Left kidney (tissue), 8 donors: ENCODE measurements at places on chromosomes 7 and 10.

DNA sequence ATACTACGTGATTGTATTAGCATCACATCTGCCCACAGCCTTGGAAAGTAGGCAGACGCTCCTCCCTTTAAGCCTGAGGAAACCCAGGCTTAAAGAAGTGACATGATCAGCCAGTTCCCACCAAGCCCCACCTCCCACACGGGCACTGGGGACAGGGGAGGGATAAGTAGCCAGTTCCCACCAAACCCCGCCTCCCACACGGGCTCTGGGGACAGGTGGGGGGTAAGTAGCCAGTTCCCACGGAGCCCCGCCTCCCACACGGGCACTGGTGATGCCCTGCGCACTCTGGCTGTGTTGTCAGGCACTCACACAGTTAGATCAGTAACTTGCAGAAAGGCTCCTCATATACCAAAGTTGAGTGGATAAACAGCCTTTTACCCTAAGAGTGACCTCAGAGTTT is 606.8 kb downstream of the PTPRN2 start:
- DNase-seq, result no peak

DNA sequence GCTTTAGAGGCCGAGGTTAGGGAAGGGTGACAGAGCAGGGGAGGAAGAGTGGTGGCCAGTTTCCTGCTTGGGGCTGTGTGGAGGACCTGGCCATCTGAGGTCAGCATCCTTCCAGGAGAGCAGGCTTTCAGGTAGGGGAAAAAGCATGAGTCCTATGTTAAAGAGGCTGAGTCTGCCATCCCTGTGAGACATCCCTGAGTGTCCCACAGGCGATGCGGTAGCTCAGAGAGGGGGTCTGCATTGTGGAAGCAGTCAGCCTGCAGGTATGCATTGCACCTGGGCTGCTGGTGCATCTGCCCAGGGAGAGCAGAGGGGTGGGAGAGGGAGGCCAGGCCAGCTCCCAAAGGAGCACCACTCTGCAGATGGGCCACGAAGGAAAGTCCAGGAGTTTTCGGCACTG is 282.1 kb upstream of the ZNF32 start:
- DNase-seq, result no peak

GRCh38 chr7:25002786-25003185 is 22.8 kb upstream of the OSBPL3 start:
- DNase-seq, result no peak

DNA sequence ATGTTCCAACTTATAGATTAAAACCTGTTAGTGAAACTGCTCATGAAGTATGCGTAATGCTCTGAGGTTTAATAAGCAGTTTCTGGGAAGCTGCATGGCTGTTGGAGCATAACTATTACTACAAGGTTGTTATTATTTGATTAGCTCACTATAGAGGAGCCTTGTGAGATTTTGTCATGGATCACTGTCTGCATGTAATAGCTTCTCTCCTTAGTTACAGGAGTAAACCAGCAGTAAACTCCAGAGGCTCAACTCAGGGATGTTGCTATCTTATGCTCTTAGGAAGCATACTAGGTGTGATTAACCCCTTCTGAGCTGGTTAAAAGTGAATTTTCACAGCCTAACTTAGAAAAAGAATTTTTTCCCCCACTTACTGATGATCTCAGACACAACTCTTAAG is 63.6 kb upstream of the IFRD1 start:
- DNase-seq, result peak; percentile 41

DNA sequence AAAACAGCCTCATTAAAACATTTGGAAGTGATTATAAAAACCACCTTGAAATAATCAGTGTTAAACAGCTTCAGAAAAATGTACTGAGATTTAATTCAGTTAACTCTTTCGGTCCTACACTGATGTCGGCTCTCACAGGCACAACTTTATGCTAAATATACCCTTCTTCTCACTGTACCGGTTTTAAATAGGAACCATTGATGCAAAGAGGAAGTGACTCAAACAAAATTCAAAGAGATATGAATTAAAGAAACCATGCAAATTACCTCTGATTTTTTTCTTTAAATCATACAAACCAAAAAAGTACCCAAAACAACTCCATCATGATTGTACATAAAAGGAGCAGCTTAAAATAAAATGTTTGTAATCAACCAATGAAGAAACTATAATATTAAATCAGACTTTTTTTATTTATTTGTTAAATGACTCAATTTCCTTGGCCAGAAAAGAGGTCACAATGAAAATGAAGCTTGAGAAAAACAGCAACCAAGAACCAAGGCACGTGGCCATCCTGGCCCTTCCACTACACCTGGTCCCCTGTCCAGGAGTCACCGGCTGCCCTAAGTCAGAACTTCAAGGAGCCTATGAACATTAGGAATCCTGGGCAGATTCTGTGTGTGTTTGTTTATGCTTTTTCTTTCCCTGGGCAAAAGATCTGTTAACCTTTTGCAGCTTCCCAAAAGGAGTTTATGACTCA is 73.0 kb upstream of the CABCOCO1 start:
- no peak for DNase-seq

DNA sequence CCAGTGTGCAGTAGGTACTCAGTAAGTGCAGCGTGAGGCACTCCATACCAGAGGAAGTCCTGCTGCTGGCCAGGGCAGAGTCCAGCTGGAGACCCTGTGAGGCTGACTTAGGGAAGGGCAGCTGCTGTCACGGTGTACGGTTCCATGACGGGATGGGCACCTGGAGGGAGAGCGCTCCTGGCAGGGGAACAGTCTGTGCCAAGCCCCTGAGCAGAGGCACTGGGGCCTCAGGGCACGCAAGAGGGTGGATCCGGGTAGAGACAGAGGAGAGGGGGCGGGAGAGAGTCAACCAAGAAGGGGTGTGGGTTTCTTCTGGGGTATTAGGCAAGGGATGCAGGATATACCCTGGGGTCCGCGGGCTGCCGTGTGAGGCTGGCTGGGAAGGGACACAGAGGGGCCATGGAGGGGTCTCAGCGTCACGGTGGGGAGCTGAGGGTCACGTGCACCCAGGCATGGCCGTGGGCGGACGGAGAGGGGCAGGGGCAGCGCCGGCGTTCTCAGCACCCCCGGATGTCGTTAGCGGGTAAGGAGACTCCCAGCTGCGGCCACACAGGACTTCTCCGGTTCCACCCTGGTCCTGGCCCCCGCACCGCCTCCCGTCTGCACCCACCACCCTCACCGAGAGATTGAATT is 70.5 kb downstream of the MICALL2 start:
- DNase-seq, result no peak

- no peak for DNase-seq
These were observed 713 bp downstream of the IMMP2L start for GRCh38 chr7:111561654-111561903.

DNA sequence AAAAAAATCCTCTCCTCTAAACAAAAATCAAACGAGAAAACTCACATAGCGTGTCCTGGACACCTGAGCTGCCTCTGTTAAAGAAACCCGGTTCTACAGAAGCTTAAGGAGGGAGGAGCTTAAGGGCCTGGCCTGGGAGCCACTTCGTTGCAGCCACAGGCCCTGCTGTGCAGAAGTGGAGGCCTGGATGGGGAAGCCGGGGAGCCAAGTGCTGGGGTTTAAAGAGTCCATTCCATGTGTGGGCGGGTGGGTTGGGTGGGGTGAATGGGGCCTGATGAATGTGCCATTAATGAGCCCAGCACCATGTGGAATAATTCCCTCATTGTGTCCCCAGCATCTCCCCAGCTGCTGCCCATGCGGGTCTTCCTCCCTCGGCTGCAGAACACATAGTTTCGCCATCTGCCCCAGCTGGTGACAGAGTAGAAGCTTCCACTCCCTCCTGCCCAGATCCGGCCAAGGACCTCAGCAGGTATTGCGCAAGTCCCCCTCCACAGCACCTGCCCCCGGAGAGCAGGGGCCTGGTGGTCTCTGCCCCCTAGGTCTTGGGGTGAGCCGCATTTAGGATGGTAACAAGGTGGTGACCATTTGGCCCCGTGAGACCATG is 127.8 kb upstream of the BTBD16 start:
- no peak for DNase-seq

- no peak for DNase-seq
These were observed 3.4 kb upstream of the PPP2R2D start for GRCh38 chr10:131897297-131897899.

DNA sequence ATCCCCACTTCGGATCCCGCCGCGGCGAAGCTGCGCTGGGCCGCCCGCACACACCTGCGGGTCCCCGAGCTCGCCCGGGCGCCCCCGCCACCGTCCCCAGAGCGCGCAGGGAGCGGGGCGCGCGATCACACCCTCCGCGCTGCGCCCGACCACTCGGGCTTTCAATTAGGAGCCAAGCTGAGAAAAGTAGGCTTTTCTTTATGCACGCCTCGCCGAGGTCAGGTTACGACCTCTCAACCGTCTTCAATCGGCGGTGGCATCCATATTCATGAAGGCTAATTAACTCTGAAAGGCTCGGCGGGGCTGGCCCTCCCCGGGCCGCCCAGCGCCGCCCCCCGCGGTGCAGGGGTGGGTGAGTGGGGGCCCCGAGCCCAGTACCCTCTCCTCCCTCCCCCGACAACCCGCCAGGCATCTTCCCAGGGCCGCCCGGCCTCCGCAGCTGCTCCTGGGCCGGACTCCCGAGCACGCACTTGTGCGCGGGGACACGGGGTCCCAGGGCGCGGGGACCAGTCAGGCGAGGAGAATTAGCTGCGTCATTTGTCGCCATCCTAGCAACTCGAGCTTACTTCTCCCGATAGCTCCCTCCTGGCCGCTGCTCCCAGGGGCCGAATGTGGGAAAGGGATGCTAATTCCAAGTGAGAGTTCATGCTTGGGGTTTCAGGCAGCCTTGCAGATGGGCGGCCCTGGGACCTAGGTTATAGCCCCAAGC is 155.5 kb upstream of the LYZL2 start:
- DNase-seq, result peak; percentile 75

GRCh38 chr7:96331775-96332174 is 9.9 kb upstream of the SLC25A13 start:
- DNase-seq, result no peak
